ENCODE measurements at places on chromosomes 5 and 9. TPM values are rescaled to one million over a fixed set of nuclear protein-coding genes. Genes with fewer than 3 reads are reported as not detected.

TMEM252 gene
- 7.7 TPM for polyA plus RNA-seq

SNCAIP gene
- 26.1 TPM for polyA plus RNA-seq

CCNJL gene
- polyA plus RNA-seq = 8.2 TPM

HTR1A gene
- not detected for polyA plus RNA-seq

PCSK5 gene
- polyA plus RNA-seq = 18.0 TPM

SLC25A2 gene
- polyA plus RNA-seq = 0.23 TPM

PALM2AKAP2 gene
- 11.0 TPM for polyA plus RNA-seq

SEC24A gene
- polyA plus RNA-seq = 23.7 TPM

SPINK13 gene
- 1.1 TPM for polyA plus RNA-seq

DPM2 gene
- 35.6 TPM for polyA plus RNA-seq

COL27A1 gene
- polyA plus RNA-seq = 45.2 TPM

DMRT2 gene
- polyA plus RNA-seq = 2.0 TPM

LECT2 gene
- polyA plus RNA-seq = 5.2 TPM

BICD2 gene
- polyA plus RNA-seq = 29.3 TPM

QRFP gene
- 0.30 TPM for polyA plus RNA-seq

SV2C gene
- polyA plus RNA-seq = 0.08 TPM

MEGF10 gene
- 1.1 TPM for polyA plus RNA-seq

MARCOL gene
- polyA plus RNA-seq = not detected

C9orf153 gene
- 0.15 TPM for polyA plus RNA-seq

BTNL8 gene
- 0.65 TPM for polyA plus RNA-seq

GABRA1 gene
- 0.20 TPM for polyA plus RNA-seq

BAAT gene
- polyA plus RNA-seq = 0.47 TPM

SPEF2 gene
- 80.3 TPM for polyA plus RNA-seq

CARTPT gene
- not detected for polyA plus RNA-seq

ACOT12 gene
- 1.2 TPM for polyA plus RNA-seq

TMC1 gene
- polyA plus RNA-seq = 1.3 TPM

SLC6A18 gene
- polyA plus RNA-seq = 0.53 TPM

SLC6A19 gene
- polyA plus RNA-seq = 67.4 TPM

TLX3 gene
- polyA plus RNA-seq = not detected
